ENCODE measurements at places on chromosomes 6 and 20. TPM values are rescaled to one million over a fixed set of nuclear protein-coding genes. Genes with fewer than 3 reads are reported as not detected.

The LY6G5B gene
- total RNA-seq, result 4.0 TPM

The SMIM28 gene
- total RNA-seq, result not detected

The SIRPB2 gene
- total RNA-seq, result 1.8 TPM

The RFX6 gene
- total RNA-seq, result not detected

The C20orf96 gene
- 4.6 TPM for total RNA-seq

The LST1 gene
- total RNA-seq, result 7.6 TPM

The FKBP1C gene
- total RNA-seq, result not detected

The TMEM244 gene
- 4.2 TPM for total RNA-seq

The MOXD1 gene
- 15.6 TPM for total RNA-seq

The SAMD3 gene
- total RNA-seq, result 2.6 TPM

The SLC22A1 gene
- total RNA-seq, result 0.59 TPM

The DNAAF9 gene
- total RNA-seq, result 14.7 TPM

The DNAH8 gene
- total RNA-seq, result 0.89 TPM

The GSTA4 gene
- 47.8 TPM for total RNA-seq

Measured in skin of body (tissue), 3 donors.